Dermis blood vessel endothelial cell (primary cell): ENCODE measurements at places on chromosomes 2 and 18. TPM values are rescaled to one million over a fixed set of nuclear protein-coding genes. Genes with fewer than 3 reads are reported as not detected.

GAD1 gene
- total RNA-seq: 0.47 TPM in 1 of 2 replicates, not detected in the other

AQP12A gene
- total RNA-seq: not detected in 2 replicates

ANKRD62 gene
- not detected in 2 replicates for total RNA-seq

DNA sequence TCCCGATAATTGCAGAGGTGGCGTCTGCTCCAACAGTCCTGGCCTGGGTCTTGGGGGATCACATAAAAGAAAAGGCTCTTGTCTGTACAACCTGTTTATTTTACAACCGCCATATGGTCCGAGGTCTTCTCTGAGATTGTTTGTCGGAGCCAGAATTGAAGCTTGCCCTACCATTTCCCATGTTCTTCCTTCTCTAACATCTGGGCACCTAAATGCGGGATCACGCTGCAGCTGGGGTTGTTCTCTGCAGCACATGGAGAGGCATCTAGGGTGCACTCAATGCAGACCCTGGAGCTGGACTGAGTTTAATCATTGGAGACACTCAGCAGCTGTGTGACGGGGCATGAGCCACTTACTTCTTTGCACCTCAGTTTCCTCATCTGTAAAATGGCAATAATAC is 107.7 kb downstream of the ACKR3 start:
- no peak for DNase-seq

- no peak for DNase-seq
These were observed 340.8 kb downstream of the CMPK2 start for GRCh38 chr2:6524691-6525474.

GRCh38 chr2:239276851-239277250 is 124.0 kb downstream of the HDAC4 start:
- DNase-seq: no peak

- DNase-seq: peak; percentile 67
These were observed 2136.2 kb upstream of the CELF4 start for GRCh38 chr18:39701839-39702238.
